Renal cortical epithelial cell (primary cell): ENCODE measurements at places on chromosomes 4 and X.
A peak's percentile ranks its signal among the peaks of the same experiment; 100 is the strongest.

DNA sequence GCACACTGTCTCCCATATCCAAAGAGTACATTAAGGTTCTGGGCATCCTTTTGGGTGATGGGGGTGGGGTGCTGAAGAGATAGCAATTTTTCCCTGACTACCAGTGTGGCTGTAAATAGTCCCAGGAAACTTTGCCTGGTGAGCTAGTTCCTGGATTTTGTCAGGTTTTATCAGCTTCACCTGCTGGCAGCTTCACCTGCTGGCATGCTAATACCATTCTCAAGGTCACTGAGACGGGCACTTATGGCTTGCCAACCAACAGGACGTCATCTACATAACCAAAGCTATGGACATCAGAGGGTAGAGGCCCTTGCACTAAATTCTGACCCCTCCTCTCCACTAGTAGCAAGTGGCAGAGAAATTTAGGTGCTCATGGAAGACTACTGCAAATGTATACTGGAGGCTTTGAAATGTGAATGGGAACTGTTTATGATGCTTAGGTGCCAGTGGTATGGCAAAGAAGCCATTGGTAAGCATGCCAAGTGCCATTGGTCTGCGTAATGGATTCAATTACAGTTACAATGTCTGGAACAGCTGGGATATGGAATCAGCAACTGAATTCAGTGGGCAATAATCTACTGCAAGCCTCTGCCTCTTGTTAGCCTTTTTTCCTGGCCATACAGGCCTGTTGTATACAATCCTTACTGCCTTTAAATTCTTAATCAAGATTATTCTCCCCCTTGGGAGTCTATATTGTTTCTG lies 71.6 kb upstream of the SH3RF1 start:
- no peak for DNase-seq

- DNase-seq: no peak
Measured at GRCh38 chr4:40693946-40694345, 55.8 kb upstream of the NSUN7 start.

DNA sequence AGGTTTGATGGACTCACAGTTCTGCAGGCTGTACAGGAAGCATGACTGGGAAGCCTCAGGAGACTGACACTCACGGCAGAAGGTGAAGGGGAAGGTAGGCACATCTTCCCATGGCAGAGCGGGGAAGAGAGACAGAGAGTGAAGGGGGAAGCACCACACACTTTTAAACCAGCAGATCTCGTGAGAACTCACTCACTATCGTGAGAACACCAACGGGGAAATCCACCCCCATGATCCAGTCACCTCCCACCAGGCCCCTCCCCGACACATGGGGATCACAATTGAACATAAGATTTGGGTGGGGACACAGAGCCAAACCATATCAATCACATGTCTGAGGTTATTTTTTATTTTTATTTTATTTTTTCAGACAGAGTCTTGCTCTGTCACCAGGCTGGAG lies 4.9 kb upstream of the NAT8L start:
- no peak for DNase-seq

- DNase-seq: no peak
Measured at GRCh38 chr4:37423310-37423709, 178.8 kb downstream of the NWD2 start.

GRCh38 chr4:13007802-13008470 lies 476.2 kb downstream of the RAB28 start:
- DNase-seq: no peak

DNA sequence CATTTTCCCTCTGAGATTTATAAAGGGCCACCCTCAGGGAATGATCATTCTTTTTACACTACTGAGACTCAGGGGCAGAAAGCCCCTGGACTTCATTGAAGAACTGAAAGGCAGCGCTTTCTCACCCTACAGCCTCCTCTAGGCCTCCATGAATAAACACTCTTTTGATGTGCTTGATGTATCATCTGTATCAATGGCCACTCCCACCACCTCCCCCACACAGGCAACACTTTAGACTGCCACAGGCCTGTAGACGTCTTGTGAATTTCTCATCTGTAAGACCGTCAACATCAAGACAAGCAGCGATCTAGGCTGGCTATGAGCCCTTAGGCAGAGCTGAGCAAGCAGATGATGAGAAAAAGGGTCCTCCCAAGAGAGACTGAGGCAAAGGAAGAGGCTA lies 123.2 kb downstream of the HUWE1 start:
- DNase-seq: no peak

GRCh38 chr4:8098506-8098905 lies 60.1 kb downstream of the ABLIM2 start:
- no peak for DNase-seq

DNA sequence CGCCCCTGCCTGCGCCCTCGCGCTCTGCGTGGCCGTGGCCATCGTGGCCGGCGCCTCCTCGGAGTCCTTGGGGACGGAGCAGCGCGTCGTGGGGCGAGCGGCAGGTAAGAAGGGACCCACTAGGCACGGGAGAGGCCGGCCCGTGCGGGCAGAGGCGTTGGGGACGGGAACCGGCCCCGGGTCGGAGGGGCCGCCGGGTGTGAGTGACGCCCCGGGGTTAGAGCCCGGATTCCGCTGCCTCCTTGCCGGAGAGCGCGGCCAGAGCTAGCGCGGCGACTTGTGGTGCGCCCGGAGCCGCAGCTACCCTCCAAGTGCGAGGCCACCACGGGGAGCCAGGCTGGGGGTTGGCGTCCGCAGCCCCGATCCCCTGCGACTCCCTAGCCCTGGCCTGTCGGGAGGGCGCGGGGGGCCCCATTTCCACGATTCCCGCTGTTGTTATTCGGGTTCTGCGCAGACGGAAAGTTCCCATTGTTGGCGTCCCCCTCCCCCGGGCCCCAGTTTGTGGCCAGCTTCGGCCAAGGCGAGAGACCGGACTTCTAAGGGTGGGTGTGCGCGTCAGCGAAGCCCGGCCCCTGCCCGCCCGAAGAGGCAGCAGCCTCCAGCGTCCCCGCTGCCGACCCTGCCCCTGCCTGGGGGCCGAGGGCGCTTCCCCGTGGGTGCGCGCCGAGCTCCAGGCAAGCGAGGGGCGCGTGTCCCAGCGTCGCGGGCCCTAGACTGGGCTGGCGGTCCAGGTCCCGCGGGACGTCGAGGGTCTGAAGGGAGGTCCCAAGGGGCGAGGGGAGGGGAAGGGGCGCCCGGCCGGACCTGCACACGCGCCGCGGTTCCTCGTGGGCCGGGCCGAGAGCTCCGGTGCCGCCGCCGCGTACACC lies 1.1 kb downstream of the FGFR3 start:
- DNase-seq: no peak

DNA sequence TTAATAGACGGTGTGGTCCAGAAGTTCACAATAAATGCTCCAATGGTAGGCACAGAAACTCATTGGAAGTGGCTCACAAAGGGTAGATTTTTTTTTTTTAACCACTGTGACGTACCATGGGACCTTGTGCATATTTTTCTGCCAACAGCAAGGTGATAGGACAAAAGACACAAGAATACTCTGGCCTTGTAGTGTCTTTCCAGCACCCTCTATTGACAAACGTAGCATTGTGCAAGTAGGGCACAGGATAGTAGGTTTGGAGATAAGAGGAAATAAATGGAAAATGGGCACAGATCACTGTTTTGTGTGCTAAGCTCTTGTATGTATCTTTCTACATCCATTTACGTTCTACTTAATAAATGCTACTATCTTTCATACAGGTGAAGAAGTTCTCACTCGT lies 2054.9 kb downstream of the PCDH7 start:
- DNase-seq: peak; percentile 70
